Cortex of kidney (tissue), 1 donor: ENCODE measurements at places on chromosomes 13 and 19.

DNA sequence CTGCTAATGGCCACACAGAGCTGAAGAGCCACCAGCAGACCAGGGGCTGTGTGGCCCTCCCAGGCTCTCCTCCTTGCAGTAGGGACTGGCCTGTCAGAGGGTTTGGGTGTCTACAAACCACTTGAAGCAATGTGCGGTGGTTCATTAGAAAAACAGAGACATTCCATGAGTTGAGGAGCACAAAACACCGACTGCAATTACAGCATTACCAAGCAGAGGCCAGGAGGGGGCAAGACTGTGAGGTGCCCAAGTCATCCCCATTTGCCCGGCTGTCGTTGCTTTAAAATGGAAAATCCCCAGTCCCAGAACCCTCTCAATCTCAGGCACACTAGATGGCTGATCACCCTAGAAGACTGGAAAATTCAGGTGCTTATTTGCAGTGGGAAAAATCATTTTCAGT, 15.0 kb downstream of the TMTC4 start:
- no peak for DNase-seq

- DNase-seq: no peak
Observed at GRCh38 chr13:99969453-99969918, 2.1 kb downstream of the ZIC5 start.

GRCh38 chr13:79034341-79034740, 371.7 kb downstream of the RBM26 start:
- DNase-seq: no peak

DNA sequence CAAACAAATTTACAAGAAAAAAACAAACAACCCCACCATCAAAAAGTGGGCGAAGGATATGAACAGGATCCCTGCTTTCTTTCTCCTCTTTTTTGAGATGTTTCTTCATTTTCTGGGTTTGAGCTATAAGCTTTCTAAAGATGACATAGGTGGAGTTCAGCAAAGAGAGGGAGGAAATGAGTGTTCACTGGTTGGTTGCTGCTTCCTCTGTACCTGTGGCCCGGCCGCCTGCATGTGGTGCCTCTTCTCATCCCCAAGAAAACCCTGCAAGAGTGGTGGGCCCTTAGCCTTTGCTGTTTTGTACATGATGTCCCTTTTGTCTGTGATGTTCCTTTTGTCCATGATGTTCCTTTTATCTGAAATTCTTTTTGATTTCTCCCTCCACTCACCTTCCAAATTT, 178.4 kb upstream of the SERP2 start:
- DNase-seq: no peak

DNA sequence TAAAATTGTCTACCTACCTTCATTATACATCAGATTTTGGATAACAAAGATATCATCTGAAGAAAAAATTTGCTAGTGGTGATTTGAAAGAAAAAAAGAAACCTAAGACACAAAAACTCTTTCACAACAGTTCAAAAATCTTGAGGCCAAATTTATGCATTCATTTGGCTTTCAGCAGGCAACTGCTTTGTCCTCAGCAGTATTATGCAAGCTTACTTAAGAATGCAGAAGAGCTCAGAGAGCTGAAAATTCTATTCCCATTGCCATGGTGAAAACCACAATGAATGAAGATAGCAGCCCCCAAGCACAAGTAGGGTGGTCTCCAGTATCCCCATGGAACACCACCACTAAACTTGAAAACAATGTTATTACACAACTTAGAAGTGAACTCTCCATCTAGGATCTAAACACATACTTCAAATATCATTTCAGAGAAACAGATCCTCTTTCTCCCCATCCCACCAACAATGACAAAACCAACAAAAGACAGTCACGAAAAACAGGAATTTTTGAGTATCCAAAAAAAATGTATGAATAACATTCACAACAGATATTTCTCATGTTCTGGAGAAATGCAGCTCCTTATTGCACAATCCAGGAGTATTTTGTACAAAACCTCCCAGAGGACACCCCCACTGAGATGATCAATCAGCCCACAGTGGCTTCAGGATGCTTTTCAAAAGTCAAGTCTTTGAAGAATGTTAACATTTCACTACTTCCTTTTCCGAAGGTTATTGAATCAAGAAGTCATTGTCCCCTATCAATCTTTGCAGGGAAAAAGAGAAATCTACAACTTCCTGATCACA, 192.7 kb downstream of the LHFPL6 start:
- DNase-seq: no peak
